ENCODE measurements at places on chromosomes 6 and 20.

GRCh38 chr20:35027301-35027700, 65.3 kb downstream of the TRPC4AP start:
- no peak for DNase-seq

DNA sequence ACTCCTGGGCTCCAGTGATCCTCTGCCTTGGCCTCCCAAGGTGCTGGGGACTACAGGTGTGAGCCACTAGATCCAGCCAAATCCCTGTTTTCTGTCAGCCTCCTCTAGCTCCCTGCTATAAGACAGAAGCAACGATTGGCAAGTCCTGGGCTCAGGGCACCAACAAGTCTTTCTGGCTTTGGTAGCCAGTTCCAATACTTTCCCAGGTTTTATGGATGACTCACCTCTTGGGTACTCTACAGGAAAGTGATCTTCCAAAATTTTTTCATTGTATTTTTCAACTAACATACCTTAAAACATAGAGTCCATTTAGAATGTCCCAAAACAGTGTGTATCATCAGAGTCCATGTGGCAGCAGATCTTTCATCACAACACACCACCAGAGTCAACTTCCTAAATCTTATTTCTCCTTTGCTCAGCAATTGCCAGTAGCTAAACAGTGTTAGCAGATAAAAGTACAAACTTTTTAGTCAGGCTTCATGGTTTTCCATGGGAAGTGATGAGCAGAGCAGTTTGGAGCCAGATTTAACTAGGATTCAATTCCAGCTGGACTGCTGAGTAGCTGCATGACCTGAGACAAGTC, 13.3 kb downstream of the GABBR1 start:
- no peak for DNase-seq

GRCh38 chr20:21133404-21133803, 7.5 kb downstream of the KIZ start:
- DNase-seq = no peak

DNA sequence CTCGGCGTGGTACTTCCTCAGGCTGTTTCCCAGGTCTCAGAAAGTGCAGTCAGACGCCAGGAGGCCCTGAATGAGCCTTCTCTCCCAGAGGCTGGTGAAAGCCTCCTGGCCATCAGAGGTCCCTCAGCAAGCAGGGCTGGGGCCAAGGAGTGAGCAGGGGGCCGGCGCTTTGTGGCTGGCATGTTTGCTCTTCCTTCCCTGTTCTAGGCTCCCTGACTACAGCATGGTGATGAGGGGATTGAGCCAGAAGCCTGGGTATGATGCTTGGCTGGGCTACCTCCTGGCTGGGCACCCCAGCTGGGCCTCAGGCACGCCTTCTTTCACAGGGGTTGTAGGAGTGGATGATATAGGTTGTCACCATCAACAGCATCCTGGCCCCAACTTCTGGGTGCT, 11.7 kb upstream of the DNAJC5 start:
- DNase-seq = no peak

GRCh38 chr6:68951270-68951669, 316.2 kb downstream of the ADGRB3 start:
- no peak for DNase-seq

GRCh38 chr6:123211777-123212545, 215.9 kb downstream of the CLVS2 start:
- no peak for DNase-seq
